GM12878 (cell line): ENCODE measurements at places on chromosomes 6 and 20.

GRCh38 chr6:36499918-36500317 lies 47.4 kb downstream of the STK38 start:
- DNase-seq = no peak

- no peak for DNase-seq
Measured at GRCh38 chr20:32445539-32446273, 87.6 kb downstream of the ASXL1 start.

DNA sequence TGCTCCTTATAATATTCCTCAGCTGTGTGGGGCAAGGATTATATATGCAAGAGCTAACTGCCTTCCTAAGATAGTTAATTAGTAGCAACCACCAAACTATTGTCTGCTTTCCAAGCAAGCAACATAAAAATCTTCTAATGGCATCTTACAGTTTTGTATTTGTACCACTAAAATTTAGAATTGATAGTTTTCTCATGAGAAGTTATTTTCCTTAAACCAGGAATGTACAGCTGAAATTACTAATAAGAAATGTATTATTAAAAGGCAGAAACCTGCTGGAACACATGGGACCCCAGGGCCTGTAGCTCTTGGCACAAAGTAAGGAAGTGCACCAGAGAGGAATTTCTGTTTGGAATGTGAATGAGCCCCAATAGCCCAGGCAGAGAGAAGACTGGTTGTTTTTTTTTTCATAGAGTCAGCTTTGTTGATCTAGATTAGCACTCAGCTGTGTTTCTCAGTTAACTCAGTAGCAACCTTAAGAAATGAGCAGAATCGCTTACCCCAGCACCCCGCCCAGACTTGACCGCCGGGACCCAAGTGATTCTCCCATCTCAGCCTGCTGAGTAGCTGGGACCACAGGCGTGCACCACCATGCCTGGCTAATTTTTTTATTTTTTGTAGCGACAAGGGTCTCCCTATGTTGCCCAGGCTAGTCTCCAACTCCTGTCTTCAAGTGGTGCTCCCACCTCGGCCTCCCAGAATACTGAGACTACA lies 2.6 kb downstream of the MGME1 start:
- DNase-seq = no peak

GRCh38 chr6:158852312-158853071 lies 33.3 kb upstream of the EZR start:
- no peak for DNase-seq

DNA sequence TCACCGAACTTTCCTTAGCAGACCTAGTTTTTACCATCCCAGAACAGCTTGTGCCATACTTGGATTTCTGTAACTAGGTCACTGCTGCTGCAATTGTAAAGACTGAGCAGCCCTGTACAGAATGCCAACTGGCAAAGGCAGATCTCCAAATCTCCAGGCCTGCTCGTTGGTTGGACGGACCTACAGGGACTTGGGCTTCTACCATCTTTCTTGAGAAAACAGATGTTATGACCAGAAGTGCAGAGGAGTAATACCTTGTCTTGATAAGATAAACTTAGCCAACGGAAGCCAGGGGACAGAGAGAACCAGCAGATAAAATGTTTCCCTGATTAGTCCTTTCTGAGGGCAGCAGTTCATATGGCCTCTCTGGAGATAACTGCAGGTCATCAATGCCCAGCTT lies 304.1 kb downstream of the RFPL4B start:
- DNase-seq = no peak

- no peak for DNase-seq
Measured at GRCh38 chr6:160378218-160378617, 30.0 kb downstream of the SLC22A3 start.
